Type B pancreatic cell (in vitro differentiated cells): ENCODE measurements at places on chromosomes 6 and 20. TPM values are rescaled to one million over a fixed set of nuclear protein-coding genes. Genes with fewer than 3 reads are reported as not detected.

SRMS gene
- not detected in 2 replicates for total RNA-seq

TTK gene
- 13.4 and 32.1 TPM in 2 replicates for total RNA-seq

SNAP25 gene
- 8.1 and 12.5 TPM in 2 replicates for total RNA-seq

GGTLC1 gene
- not detected in 2 replicates for total RNA-seq

AIF1 gene
- total RNA-seq: 0.59 and 3.8 TPM in 2 replicates

KCTD20 gene
- total RNA-seq: 36.4 and 51.8 TPM in 2 replicates

DNA sequence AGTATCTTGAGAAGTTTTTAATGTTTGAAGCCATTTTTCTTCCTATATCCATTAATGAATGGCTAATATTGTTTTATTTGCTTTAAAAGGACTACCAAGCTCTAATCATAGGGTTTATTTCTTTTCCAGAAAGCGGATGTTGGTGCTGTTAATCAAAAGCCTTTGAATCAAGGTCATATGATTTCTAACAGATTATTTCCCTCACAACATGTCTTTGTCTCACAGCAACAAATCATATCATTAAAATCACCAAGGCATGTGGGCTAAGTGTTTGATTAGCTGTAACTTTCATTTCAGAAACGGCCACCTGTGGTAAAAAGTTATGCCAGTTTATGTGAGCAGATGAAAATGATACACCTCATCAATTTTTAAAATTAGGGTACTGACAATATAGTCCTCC lies 21.7 kb downstream of the TRAF3IP2 start:
- H3K27ac ChIP-seq: peak overlapping the region; percentile 17
- DNase-seq: no peak
- H3K36me3 ChIP-seq: peaks cover 38% of the 10 kb centered on the region
- H3K27me3 ChIP-seq: no peaks in the 10 kb centered on the region
- H3K4me3 ChIP-seq: no peak overlapping the region

DNA sequence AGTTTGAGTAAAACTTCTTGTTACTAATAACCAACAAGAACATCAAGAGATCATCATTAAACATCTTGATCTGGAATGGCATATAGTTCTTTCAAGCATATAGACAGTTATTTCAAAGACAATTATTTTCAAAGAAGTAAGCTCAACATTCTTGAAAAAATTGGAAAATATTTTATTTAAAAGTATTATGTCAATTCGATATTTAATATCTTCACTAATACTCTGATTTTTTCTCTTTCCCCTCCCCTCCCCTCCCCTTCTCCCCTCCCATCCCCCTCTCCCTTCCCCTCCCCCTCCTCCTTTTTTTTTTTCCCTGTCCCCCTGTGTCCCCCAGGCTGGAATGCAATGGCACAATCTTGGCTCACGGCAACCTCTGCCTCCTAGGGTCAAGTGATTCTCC lies 82.8 kb downstream of the SASH1 start:
- H3K4me3 ChIP-seq: no peak overlapping the region
- no peaks in the 10 kb centered on the region for H3K27me3 ChIP-seq
- H3K27ac ChIP-seq: no peak overlapping the region
- peaks cover 23% of the 10 kb centered on the region for H3K4me1 ChIP-seq

DNA sequence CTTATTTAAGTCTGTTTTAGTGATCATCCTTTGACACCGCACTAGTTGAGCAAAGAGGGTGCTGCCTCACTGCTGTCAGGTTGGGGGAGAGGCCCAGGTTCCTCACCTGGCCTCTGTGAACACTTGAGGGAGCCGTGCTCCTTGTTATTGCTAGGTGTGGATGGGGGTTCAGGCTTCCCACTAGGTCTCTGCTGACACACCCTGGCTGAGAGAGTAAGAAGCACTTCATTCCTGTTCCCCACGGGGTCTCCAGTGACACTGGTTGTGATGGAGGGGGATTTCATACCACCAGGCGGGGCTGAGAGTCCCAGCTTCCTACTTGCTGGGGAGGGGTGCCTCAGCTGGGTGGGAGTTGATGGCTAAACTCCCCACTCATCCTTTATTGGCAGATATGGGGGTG lies 11.1 kb upstream of the NOTCH4 start:
- peaks cover 3% of the 10 kb centered on the region for H3K27me3 ChIP-seq
- no peaks in the 10 kb centered on the region for H3K4me1 ChIP-seq
- H3K4me3 ChIP-seq: no peak overlapping the region
- no peak overlapping the region for H3K27ac ChIP-seq

- H3K4me1 ChIP-seq: no peaks in the 10 kb centered on the region
- H3K36me3 ChIP-seq: no peaks in the 10 kb centered on the region
- no peaks in the 10 kb centered on the region for H3K27me3 ChIP-seq
- no peak overlapping the region for H3K4me3 ChIP-seq
- H3K27ac ChIP-seq: no peak overlapping the region
- DNase-seq: no peak
Measured at GRCh38 chr6:136647363-136647852, 97.2 kb upstream of the MAP7 start.

- DNase-seq: no peak
- no peak overlapping the region for H3K4me3 ChIP-seq
- H3K36me3 ChIP-seq: no peaks in the 10 kb centered on the region
- H3K27me3 ChIP-seq: no peaks in the 10 kb centered on the region
Measured at GRCh38 chr6:40965046-40965445, 74.0 kb downstream of the UNC5CL start.

- H3K4me3 ChIP-seq: no peak overlapping the region
- DNase-seq: no peak
- H3K36me3 ChIP-seq: peaks cover 6% of the 10 kb centered on the region
- H3K27me3 ChIP-seq: no peaks in the 10 kb centered on the region
- no peak overlapping the region for H3K27ac ChIP-seq
Measured at GRCh38 chr6:5894357-5894756, 112.4 kb downstream of the NRN1 start.

DNA sequence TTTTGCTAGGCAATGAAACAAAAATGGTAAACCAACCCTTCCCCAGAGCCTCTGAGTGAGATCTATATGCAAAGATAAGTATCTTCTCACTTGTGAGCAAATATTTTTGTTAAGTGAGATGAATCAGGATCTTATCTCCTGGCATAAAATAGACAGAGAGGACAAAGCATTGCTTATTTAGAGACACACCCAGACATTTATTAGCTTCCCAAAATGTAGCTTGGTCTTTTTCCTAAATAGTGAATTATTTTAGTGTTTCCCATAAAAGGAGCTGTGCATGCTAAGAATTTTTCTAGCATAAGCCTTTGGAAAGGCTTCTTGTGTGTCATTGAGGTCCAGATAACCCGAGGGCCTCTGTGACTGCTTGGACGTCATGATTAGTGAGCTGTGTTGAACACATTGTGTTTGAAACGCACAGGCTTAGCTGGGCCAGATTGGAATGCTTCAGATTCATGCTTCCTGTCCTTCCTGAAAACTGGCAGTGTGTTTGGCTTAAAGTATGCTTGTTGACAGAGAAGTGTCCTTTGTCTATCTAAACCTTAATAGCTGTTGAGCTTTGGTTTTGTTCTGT lies 16.5 kb downstream of the MTHFD1L start:
- H3K36me3 ChIP-seq: peaks cover 19% of the 10 kb centered on the region
- DNase-seq: no peak
- H3K4me3 ChIP-seq: peak overlapping the region; percentile 37
- H3K27me3 ChIP-seq: no peaks in the 10 kb centered on the region
- peaks cover 33% of the 10 kb centered on the region for H3K4me1 ChIP-seq
- H3K27ac ChIP-seq: peak overlapping the region; percentile 89

DNA sequence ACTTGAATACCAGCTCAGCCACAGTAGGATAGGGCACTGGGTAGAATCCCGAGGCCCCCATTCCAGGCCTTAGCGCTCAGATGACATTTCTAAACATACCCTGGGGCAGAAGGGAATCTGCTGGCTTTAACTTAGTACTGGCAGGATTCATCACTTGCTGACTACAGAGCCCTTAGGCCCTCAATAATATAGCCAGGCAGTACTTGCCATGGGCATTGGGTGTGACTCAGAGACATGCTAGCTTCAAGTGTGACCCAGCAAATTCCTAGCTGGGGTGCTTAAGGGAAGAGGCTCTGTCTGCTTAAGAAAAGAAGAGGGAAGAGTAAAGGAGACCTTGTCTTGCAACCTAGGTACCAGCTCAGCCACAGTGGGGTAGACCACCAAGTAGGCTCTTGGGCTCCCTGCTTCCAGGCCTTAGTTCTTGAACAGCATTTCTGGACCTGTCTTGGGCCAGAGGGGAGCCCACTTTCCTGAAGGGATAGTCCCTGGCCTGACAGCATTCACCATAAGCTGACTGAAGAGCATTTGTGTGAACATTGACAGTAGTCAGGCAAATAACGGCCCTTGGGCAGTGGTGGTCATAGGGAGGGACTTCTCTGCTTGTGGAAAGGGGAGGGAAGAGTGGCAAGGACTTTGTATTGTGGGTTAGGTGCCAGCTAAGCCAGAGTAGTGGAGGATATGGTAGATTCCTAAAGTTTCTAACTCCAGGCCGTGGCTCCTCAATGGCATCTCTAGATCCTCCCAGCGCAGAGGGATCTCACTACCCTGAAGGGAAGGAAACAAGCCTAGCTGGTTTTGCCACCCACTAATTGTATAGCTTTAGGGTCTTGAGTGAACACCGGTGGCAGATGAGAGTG lies 48.5 kb upstream of the HACE1 start:
- H3K36me3 ChIP-seq: no peaks in the 10 kb centered on the region
- H3K4me3 ChIP-seq: peak overlapping the region; percentile 53
- no peaks in the 10 kb centered on the region for H3K4me1 ChIP-seq
- DNase-seq: no peak
- H3K27me3 ChIP-seq: no peaks in the 10 kb centered on the region
- H3K27ac ChIP-seq: peak overlapping the region; percentile 79

DNA sequence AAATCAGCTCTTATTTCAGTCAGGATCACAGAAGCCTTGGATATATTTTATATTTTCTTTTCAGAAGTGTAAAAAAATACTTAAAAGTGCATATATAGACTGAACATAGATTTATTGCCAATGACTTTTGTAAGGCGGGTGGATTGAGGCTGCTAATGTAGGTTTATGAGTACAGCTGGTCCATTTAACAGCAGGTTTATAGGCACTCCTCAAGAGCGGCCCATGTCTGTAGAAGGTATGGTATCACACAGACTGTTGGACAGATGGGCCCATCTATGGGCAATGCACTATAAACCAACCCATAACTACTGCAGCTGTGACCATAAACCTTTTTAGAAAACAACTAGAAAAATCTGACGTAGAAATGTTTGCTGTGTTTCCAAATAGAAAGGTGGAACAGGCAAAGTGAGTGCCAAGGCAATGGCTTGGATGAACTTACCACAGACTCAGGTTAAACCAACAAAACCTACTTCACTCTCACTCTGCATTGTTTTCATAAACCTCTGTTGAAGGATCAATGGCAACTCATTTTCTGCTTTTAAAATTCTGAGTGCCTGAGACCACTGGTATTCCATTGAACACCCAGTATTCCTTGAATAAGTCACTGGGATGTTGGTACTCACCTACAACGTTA lies 170.6 kb upstream of the EYA4 start:
- no peak overlapping the region for H3K27ac ChIP-seq
- H3K4me3 ChIP-seq: no peak overlapping the region
- DNase-seq: no peak
- no peaks in the 10 kb centered on the region for H3K4me1 ChIP-seq
- H3K27me3 ChIP-seq: no peaks in the 10 kb centered on the region
- H3K36me3 ChIP-seq: no peaks in the 10 kb centered on the region

GRCh38 chr6:26140967-26141294 lies 53.7 kb downstream of the HFE start:
- peak overlapping the region; percentile 2 for H3K4me3 ChIP-seq
- H3K27me3 ChIP-seq: no peaks in the 10 kb centered on the region
- H3K36me3 ChIP-seq: peaks cover 5% of the 10 kb centered on the region
- peaks cover 19% of the 10 kb centered on the region for H3K4me1 ChIP-seq
